Thoracic aorta (tissue), 2 donors: ENCODE measurements at places on chromosomes 6 and 20.

DNA sequence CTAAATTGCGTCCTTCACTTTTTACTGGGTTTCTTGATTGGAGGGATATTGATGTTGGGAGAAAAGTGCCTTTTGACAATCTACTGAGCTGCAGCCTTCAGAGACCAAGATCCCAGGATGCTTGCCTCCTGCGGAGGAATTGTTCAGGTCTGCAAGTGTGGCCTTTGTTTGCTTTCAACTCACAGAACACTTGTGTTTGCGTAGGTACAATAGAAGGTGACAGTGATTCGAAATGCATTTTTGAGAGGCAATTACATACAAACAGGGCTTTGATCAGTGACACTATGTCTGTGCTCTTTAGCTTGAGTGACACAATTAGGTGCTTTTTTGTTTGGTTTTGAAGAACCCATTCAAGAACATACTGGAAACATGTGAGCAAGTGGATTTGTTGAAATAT lies 600.6 kb downstream of the QKI start:
- no peak for DNase-seq

- no peak for DNase-seq
These were observed 491.1 kb downstream of the UTRN start for GRCh38 chr6:144776031-144776819.

- DNase-seq = no peak
These were observed 200.5 kb upstream of the PHACTR1 start for GRCh38 chr6:12516070-12516469.

DNA sequence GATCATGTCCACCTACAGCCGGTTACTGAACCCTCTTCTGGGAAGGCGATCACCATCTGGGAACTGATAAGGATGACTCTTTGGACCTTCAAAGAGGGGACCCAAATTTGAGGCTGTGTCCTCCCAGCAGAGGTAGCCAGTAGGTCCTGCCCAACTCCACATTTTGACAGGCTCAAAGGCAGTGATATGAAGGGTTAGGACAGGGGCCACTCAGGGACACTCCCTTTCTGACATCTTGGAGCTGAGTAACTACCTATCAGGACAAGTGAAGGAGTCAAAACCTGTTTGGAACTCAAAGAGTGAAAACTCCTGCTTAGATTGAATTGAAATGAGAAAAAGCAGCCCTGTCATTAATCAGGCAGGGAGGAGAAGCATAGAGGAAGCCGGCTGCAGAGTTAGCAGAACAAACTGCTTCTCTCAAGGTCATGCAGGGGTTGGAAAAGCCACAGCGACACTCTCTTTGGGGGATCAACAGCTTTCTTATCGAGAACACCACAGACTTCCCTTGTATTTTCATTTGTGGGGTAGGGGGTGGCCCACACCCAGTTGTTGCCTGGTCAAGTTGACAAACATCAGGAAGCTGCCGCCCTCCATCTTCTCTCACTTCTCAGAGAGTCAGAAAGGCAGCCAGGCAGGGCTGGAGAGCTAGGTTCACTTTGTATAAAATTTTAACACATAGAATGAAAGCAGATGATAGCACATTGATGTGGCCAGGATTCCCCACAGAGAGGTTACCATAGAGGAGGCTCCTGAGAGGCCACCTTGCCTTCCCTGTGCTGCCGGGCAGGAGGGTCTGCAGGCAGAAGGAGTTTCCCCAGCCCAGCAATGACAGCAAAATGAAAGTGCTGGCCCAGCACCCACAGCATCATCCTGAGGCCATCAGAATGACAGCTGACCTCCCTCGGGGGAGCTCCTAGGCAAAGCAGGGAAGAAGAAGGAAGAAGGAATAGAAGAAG lies 47.6 kb downstream of the AGPAT4 start:
- DNase-seq = no peak

- no peak for DNase-seq
These were observed 948.0 kb upstream of the EPHA7 start for GRCh38 chr6:94367316-94367715.

DNA sequence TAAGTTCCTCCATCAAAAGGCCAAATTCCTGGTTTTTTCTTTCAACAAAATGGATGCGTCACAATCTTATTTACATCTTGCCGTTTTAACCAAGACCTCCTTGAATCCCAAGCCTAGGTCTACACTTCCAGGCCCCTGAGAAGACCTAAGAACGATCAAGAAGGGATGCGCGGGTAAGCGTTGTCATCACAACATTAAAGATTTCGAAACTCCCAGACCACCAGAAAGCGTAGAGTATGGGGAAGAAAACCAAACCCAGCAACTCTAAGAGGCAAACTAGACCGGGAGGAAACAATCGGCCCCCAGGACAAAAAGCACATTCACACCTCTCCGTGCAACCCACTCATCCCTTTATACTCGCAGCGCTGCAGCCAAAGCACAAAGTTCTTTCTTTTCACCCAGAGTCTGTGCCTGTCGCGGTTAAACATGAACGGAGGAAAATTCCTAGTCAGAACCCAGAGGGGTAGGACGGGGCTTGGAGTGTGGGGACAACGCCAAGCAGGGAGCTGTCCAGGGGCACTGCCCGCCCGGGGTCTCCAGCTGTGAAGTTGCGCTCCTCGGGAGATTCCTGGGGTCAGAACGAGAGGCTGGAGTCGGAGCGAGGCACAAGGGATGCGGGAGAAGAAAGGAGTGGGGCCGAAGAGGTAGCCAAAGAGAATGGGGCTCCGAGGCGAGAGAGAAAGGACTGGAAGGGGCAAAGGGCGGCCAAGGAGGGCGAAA lies 725 bp downstream of the OSER1 start:
- no peak for DNase-seq

- no peak for DNase-seq
These were observed 18.5 kb downstream of the POM121L2 start for GRCh38 chr6:27293436-27294098.

- no peak for DNase-seq
These were observed 622.4 kb downstream of the TENT5A start for GRCh38 chr6:81130061-81130460.

DNA sequence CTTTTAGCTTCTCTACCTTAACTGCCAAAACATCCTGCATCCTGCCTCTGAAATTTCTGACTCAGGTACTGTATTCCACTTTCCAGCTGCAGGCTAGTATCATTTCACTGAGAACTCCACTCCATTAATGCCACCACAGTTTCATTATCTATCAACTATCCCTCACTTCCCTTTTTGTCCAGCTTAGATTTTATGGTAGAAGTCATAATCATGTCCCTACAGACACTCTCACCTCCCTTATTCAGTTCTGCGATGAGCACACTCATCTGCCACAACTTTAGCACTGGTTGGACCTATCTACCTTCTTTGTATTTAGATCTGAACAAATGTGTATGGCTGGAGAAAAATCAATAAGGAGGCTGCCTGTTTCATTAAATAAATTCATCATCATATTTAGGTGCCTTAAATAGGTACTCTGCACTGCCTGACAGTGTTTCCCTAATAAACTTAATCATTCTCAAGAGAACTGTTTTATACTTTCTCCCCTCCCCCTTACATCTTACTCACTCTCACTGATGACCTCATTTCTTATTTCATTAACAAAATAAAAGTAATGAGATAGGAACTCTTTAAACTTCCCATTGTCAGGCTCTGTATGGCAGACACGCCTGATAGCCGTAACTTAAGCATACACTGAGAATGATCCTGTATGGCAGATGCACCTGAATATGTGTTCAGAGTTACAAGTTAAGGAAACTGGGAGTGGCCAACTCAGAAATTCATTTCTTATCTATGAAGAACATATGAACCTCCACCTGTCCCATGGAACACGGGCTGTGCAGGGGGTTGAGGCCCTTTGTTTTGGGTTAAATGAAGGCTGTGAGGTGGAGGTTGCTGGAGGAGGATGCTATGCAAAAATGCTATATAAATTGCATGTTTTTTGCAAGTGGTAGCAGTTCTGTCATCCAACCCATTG lies 95.3 kb upstream of the MAN1A1 start:
- no peak for DNase-seq

GRCh38 chr6:157471077-157471686 lies 90.2 kb downstream of the ZDHHC14 start:
- DNase-seq = no peak

- no peak for DNase-seq
These were observed 772 bp downstream of the SESN1 start for GRCh38 chr6:109093732-109094415.

DNA sequence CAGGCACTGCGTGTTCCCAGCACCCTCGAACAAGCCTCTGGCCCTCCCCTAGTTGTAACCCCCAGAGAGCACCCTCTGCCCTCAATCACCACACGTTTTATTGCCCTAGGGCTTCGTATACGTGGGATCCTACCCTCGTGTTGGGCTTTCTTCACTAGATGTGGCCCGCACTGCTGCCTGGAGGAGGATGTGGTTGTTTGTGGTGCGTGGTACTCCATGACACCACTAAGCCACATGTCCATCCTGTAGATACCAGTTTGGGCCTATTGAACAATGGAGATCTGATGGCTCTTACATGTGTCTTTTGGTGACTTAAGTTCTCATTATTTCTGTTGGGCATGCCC lies 17.0 kb downstream of the SLC2A4RG start:
- DNase-seq = no peak

DNA sequence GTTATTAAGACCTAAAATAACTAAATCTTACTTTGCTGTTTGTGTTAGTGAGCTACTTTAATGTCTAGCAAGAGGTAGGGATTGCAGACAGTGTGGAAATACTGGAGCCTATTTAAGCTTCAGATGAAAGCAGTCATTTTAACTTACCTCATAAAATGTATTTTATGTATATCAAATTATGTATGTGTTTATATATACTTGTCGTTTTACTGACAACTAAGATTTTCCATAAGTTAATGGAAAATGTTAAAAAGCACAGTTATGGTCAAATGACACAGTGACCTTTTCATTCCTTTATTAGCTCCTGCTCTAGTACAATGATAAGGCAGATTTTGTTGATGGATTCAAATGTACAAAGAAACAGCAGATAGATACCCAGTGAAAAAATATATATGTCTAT lies 34.6 kb downstream of the QKI start:
- DNase-seq = no peak

- no peak for DNase-seq
These were observed 36.9 kb downstream of the UNC5CL start for GRCh38 chr6:41002168-41002567.

DNA sequence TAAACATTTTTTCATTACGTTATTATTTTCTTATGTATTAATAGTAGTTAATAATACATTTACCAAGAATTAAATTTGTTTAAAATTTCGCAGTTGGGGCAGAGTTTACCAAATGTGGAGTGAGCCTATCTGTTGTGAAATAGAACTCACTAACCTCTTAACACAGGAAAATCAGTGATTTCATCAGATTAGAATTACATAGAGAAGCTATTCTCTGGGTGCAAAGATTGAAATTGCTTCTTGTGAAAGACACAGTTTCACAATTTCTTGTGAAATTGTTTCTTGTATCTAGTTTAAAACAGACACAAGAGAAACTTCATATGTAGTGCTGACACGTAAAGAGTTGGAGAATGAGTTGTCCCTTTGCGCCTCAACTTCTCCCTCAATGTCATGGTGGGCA lies 69.4 kb upstream of the PRL start:
- DNase-seq = no peak

- no peak for DNase-seq
These were observed 268.2 kb downstream of the SYNE1 start for GRCh38 chr6:152368751-152369624.

DNA sequence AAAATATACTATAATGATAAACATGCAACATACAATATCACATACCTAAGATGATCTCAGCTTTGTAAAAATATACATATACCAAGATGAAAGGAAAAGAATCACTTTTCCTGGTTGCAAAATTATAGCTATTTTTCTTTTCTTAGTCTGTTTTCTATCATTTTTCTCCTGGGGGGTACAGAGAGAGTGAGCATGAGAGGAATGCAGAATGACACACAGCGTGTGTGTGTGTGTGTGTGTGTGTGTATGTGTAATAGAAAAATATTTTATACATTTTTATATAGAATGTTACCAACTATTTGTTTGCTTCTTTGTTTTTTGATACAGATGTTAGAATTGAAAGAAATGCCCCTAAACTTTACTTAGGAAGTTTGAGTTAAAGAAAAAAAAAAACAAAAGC lies 64.3 kb downstream of the FAM83B start:
- DNase-seq = no peak

DNA sequence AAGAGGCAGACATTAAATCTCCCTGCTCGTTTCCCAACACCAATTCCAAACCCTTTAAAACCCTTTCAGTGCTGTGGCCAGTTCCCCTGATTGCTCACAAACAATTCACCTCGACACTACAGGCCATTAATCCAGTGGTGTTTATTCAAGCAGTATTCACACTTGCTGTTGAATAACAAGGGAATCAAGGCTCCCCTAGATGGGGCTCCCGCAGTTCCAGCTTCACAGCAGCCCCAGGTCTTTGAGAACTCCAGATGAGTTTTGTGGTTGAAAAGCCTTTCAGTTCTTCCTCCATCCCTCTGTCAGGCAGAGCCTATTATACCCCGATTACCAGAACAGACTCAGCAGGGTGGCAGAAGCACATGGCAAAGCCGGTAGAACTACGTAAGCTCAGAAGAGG lies 36.2 kb downstream of the JAG1 start:
- no peak for DNase-seq

GRCh38 chr6:41572613-41573012 lies 26.4 kb downstream of the FOXP4 start:
- no peak for DNase-seq

DNA sequence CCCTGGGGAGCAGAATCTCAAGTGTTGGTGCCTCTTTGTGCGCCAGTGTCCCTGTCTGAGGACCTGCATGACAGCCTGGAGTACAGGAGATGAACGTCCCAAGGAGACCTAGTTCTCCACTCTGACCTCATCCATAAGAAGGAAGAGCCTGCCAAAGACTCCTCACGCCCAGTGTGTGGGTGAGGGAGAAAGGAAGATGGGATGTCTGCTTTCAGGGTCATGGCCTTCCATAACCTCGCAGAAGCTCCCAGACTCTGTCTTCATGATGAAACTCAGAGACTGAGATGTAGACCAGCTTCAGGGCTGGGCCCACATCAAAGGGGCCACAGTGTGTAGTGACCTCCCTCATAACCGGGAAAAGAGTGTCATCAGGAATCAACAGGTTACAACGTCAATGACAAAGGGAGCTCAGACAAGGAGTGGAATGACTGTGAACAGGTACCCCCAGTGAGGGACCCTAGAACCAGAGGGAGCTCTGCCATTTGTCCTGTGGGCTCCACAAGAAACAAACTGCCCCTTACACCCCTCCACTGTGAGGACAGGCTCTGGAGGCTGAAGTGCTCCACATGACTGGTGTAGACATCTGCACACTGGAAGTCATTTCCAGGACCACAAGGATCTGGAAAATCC lies 8.1 kb downstream of the HLA-DQB1 start:
- DNase-seq = no peak

- no peak for DNase-seq
These were observed 77.1 kb upstream of the SLC4A11 start for GRCh38 chr20:3316136-3316535.

DNA sequence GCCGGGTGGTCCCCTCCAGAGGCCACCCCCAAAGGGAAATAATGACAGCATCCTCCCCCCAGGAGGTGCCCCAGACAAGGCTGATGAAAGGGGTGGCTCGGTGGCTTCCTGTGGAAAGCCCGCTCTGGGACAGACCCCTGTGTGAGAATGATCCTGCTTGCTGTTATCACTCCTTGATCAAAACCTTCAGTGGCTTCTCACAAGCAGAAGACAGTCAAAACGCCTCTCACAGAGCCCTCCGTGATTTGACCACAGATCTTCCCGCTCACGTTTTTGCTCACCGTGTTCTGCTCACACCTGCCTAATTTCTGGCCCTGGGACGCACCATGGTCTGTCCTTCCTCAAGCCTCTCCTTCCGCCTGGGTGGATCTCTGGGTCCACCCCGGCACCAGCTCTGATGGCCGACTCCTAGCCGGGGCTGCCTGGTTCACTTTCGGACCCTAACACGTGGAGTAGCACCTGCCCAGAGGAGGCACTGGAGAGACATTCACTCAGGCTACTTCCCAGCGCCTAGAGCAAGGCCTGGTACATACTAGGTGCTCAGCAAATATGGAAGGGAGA lies 210.4 kb downstream of the ANKRD60 start:
- DNase-seq = no peak
